ENCODE measurements at places on chromosomes 7 and 10.

- no peak for DNase-seq
These were observed 1.1 kb upstream of the STEAP2 start for GRCh38 chr7:90210475-90210874.

GRCh38 chr10:119466655-119467054 lies 75.9 kb downstream of the RGS10 start:
- DNase-seq = no peak

DNA sequence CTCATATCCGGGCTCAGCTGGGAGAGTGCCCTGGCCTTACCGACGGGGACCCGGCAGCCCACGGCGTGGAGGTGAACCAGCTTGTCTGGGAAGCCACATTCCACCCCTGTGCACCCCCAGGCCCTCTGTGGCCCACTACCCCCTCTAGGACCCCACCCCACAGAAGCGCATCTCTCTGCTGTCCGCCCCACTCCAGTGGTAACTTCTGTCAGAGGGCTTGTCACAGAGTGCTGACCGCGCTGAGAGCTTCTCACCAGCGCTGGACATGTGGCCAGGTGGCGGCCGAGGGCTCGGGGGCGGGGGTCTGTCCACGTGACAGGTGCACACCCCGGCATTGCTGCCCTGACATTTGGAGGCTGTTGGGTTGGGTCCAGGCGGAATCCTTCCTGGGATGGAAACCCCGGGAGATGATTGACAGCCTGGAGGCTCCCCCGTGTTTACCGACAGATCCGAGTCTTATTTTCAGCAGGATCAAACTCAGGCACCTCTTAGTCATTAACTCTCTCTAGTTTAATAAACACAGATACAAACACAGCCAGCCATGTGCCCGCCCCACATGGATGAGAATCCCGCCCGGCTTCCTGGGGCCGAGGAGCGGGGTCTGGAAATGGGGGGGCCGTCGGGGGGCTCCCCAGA lies 5.1 kb downstream of the ELFN1 start:
- DNase-seq = no peak

- DNase-seq = no peak
These were observed 18.0 kb upstream of the SFMBT2 start for GRCh38 chr10:7428673-7429350.

DNA sequence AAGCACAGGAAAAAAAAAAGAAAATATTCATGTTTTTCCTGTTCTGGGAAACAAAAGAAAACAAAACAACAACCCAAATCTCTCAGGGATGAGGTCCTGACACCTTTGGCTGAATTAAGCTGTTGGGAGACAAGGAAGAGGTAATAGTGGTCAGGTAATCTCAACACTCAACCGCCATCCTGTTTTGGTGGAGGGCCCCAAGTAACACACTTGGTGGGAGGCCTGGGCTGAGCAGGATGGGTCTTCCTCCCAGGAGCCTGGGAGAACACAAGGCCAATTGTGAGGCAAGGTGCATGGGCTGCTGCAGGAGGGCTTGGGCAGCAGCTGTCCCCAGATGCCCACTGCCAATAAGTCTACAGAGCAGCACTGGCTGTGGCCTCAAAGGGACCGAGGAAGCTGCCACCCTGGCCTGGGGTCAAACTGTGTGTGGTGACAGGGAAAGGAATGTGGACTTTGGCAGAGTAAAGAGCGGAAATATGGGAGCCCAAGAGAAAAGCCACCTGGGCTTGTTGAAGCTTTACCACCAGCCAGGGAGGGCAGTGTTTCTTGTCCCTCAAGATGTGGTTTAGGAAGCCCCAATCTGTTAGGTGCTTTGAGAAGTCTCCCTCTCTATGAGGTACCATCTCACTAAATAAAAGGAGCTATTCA lies 93.5 kb upstream of the SLC25A13 start:
- DNase-seq = no peak

DNA sequence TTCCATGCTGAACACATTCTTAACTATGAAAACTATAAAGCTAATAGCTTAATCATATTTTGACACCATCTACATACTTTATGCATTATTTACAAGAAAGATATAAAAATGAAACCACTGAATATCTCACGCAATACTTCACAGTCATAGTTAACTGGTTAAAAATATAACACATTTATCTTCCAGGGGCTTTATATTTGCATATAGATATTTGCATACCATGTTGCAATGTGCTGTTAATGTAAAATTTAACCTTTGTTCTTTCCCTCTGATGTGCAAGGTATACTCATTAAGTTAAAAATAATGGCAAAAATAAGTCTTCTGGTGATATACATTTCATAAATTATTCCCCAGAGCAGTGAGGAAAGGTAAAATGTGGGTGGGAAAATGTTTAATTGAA lies 76.9 kb upstream of the MGMT start:
- no peak for DNase-seq

DNA sequence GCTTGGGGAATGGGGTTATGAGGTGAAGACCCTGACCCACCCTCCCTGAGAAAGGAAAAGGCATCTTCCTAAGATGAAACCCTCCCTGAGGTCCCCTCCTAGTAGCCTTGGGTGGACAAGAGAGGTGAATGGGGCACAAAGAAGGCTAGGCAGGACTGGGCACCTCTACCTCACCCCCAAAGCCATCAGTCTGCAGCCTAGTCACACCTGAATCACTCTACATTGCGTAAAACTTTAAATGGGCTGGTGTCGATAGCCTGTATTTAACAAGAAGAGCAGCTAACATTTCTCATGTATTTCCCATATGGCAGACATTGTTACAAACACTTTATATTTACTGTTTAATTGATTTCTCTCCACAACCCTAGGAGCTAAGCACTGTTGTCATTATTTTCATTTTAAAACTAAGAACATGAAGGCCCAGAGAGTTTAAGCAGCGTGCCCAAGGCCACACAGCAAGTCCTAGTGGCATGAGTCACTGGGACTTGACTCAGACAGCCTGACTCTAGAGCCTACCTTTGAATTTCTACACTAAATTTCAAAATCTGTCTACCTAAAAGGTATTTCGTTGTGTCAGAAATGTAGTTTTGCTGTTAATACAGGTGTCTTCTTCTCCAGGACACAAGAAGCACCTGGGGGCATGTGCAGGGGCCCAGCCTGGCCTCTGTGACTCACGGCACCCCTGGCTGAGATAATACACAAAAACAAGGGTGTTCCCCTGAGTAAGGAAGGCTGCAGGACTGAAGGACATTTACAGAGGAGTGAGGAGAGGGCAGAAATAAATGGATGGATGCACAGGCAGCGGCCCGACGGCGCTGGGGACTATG lies 3.4 kb downstream of the AOC1 start:
- no peak for DNase-seq

DNA sequence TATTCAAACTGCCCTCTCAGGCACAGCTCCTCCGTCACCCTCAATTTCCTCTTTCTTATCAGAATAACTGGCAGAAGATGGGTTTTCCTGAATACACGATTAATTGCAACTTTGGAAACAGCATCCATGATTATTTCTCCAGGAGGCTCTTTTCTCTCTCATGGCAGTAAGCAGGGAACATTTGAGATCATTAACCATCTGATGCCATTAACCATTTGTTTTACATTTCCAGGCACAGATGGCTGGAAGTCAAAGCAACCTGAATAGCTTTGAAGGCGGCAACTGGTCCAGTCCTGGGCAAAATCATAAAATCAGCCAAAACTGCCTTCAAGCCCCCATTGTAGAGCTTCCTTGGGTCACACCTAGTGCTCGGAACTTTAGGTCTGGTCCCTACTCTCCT lies 289.5 kb upstream of the AOAH start:
- DNase-seq = no peak

- DNase-seq = no peak
These were observed 55.2 kb downstream of the ZEB1 start for GRCh38 chr10:31374146-31374696.

- DNase-seq = no peak
These were observed 528.9 kb downstream of the MAGI2 start for GRCh38 chr7:78924581-78924980.

GRCh38 chr7:128745706-128746105 lies 6.5 kb downstream of the CALU start:
- no peak for DNase-seq

- DNase-seq = peak; percentile 8
These were observed 138.5 kb downstream of the CPED1 start for GRCh38 chr7:121126801-121127534.

GRCh38 chr7:12623885-12624498 lies 53.5 kb downstream of the SCIN start:
- no peak for DNase-seq

DNA sequence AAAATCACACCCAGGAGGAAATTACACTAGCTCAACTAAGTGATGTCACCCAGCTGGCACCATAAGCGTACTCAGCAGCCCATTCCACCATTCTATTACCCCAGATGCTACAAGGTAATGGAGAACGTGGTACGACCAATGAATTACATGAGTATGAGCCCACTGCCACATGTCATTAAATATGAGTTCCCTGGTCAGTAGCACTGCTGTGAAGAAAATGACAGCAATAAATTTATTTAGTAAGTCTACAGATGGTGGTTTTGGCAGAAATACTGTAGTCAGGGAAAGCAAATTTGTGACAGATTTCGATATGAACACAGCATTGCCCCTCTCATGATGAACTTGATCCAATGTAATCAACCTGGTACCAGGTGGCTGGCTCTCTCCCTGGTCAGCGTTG lies 154.2 kb downstream of the VWC2 start:
- no peak for DNase-seq

DNA sequence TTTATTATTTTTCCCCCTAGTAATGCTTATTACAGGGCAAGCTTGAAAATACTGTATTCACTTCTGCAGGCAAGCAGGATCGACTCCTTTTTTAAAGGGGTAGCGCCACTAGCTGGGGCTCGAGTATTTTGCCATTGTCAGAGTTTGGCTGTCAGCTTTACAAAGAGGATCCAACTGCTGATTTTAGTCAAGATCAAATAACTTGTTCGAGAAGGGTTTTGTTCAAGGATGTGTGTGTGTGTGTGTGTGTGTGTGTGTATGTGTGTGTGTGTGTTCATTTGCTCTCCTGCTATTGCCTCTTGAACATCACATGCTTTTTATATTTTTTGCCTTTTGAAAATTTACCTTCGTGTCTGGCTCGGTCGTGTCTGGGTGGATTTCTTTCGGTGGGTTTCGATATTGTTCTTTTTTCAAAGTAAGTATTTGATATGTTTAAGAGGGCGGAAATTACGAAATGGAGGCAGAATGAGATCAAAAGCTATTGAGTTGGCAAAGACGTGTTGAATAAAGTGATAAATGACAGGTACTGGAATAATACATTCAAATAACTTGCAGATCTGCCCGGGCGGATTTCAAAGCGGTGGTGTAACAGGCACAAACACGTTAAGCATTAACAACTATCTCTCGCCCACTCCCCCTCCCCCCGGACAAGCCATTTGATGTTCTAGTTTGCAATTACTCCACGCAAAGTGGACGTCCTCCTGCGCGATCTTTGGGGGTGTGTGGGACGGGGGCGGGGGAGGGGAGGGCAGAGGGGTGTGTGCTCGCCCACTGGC lies 1.1 kb downstream of the ARID5B start:
- DNase-seq = peak; percentile 73

DNA sequence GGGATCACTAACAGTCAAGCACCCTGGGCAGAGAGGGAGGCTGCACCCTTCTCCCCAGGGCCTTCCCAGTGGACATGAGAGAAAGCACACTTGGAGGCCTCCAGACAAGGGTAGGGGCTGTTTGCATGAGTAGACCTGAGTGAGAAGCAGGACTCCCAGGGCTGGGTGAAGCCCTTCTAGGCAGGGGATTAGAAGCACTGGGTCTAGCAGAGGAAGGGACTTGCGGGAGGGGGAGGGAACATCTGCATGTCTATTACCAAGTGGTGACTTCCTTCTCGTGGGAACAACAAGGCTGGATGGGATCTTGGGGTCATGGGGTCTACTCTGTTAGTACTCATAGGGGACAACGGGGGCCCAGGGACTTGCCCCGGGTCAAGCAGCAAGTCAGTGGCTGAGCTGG lies 67.8 kb downstream of the EMX2 start:
- DNase-seq = no peak

DNA sequence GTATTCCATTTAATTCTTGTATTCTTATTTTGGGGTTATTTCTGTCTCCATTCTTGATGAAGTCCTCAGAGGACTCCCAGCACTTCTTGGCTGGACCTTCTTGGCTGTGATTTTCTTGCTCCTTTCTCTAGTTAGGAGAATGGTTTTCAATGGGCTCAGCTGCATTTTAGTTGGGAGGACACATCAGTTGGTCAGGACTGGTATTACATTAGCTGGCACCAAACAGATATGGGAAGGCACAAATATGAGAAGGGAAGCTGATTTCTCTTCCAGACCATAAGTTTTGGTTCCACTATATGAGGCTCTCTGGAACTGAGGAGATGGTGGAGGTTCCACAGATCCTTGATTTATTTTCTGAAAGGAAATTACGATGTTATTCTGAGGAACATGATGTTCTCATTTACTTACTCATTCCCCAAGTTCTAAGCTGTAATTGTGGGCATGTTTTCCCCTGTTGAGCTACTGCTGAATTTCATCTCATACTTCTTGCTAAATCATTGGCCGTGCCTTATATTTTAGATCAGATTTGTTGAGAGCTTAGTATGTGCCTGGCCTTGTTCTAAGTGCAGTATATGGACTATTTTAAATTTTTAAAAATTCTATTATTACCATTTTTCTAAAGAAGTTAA lies 261.0 kb downstream of the THSD7A start:
- DNase-seq = no peak

GRCh38 chr7:4828720-4829383 lies 33.0 kb downstream of the PAPOLB start:
- no peak for DNase-seq

- no peak for DNase-seq
These were observed 10.8 kb upstream of the ELN start for GRCh38 chr7:74017125-74017524.

- no peak for DNase-seq
These were observed 141.1 kb downstream of the DYNC2I1 start for GRCh38 chr7:158997471-158997870.

DNA sequence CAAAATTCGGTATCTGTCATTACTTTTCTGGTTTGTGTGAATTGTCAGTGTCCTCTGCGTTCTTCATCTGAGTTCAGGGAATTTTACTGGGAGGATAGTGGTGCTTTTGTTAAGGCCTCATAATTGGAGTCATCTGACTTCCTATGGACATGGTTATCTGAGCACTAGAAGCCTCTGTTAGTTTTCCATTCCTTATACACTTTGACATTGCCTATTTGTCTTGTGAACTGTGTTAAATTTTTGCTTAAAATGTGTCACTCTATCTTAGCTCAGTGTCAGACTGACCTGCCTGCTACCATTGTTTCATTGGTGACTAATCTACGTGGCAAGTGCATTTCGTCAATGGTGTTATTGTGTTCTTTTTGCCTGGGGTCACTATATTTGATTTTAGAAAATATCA lies 253.3 kb downstream of the SEMA3A start:
- no peak for DNase-seq

All from Jurkat, Clone E6-1 (cell line).